ENCODE measurements at places on chromosomes 5 and 9. TPM values are rescaled to one million over a fixed set of nuclear protein-coding genes. Genes with fewer than 3 reads are reported as not detected.

SPATA6L gene
- 2.4 TPM for total RNA-seq

GOLGA1 gene
- 10.6 TPM for total RNA-seq

TICAM2 gene
- 1.1 TPM for total RNA-seq

N4BP3 gene
- 1.0 TPM for total RNA-seq
